ENCODE measurements at places on chromosomes 2 and 18.

DNA sequence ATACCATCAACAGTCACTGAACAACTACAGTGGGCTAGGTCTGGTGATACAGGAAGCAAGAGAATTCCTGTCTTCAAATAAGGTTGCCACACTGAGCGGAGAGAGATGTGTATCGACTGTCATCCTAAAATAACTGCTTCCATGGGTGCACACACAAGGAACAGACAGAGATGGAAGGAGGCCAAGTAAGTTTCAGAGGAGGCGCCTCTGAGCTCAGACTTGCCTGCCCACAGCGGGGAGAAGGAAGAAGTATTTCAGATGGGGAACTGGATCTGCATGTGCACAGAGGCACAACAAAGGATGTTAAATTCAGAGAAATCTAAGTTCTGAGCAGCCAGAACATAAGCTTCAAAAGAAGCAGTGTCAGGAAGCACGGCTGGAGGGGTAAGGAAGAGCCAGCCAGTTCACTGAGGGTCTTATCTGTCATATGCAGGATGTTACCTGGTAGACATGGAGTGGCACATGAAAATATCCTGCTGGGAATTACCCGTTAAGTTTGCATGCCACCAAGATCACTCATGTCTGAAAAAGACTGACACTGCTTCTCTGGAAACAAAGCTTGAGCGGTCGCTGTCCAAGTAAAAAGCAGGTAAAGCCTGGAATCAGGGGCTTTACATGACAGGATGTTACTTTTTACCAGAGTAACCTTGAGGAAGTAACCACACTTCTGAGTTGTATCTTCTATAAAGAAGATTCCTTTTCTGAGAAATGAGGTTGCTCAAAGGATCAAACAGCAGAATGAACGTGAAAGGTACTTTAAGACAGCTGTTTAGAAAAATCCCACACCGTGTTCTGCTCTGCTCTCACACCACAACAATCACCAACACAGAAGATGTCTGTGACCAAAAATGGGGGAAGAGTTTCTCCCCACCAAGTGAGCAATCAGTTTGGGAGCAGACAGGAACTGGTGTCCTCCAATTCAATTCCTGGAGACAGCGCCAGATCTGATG lies 260.2 kb downstream of the NBAS start:
- DNase-seq, result no peak

DNA sequence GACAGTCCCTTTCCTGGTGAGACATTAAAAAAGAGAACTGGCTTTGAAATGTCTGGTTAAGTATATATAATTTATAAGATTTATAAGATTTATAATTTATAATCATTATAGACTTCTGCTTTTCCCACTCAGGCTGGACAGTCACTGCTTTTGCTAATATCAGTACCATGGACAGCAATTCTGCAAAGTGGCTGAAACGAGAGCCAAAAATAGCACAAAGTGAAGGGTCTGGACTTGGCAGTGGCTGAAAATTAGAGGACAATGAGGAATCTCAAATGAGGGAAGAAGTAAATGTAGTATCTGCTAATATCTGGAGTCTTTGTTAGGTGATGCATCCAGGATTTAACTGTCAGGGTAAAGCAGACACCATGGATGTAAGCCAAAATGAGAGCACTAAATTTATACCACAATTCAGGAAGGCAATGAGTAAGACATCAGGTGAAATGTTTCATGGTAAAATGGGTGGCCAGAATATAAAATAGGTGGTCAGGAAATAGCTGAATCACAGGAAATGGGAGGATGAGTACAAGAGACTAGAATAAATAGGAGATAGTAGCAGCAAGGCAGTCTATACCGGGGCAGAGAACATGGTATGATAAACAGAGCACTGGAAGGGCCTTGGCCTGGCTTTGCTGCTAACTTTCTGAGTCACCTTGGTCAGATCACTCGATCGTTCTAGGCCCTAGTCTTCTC lies 39.6 kb upstream of the BOD1L2 start:
- no peak for DNase-seq

DNA sequence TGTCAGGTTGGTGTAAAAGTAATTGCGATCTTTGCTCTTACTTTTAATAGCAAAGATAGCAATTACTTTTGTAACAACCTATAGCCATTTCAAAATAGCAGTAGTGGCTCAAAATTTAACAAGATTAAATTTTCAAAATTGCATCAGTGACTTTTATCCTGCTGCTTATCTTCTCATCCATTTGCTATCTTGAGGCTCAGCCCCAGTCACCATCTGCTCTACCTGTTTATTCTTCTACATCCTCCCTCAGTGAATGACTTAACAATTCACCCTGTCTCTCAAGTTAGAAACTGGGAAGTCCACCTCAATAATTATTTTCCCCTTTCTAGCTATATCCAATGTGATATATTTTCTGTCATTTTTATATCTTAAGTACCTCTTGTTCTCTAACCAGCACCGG lies 148.6 kb upstream of the ZNF804A start:
- no peak for DNase-seq

DNA sequence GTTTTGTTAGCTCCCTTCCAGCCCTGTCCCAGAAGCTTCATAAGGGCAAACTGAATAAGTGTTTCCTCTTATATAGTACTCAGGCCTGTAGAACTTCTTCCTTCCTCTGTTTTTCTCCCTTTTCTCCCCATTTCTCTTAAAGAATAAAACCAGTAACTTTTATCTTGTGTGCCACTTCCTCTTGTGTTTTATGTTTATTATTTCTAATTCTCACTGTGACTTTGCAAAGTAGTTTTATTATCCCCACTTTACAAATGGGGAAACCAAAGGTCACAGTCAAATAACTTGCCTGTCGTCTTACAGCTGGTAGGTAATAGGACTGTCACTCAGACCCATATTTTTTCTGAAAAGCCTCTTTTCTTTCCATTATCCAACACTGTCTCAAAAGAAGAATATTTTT lies 42.4 kb downstream of the RBBP8 start:
- DNase-seq, result no peak

GRCh38 chr2:85170938-85171475 lies 37.8 kb downstream of the TCF7L1 start:
- DNase-seq, result no peak

DNA sequence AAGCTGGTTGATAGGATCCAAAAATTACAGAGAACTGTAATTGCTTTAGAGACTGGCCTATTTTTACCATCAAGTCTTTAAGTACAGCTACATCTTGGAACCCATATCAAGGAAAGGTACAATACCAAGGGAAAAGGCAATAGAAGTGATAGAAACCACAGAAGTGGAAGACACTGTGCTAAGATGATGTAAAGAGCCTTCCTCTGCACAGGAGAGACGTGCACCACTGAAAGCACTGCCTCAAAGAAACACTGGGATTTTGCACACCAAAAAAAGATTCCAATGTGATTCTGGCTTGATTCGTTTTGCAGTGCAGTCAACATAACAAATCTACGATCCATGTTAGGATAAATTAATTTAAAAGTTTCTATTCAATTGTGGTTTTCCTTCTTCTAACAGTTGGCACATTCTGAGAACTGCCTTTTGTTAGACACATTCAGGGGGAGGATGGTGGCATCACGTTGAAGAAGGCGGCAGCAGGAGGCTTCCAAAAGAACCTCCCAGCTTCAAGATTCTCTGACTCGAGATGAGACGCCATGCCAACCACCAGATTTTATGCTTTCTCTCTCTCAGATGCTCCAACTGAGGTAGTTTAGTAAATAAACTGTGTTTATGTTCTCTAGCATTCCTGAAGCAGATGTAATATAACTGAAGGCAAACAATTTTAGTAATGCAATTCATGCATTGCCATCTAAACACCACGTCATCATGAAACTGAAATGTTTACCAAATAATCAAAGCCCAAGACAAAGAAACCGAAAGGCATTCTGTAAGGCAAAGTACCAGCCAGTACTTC lies 102.9 kb downstream of the BCL2 start:
- no peak for DNase-seq

GRCh38 chr18:58449464-58449863 lies 179.4 kb downstream of the ALPK2 start:
- no peak for DNase-seq

GRCh38 chr2:195021711-195022507 lies 635.1 kb upstream of the SLC39A10 start:
- no peak for DNase-seq

Measured in NCI-H446 (cell line).